Activated T-cell treated with anti-CD3 and anti-CD28 coated beads, Interleukin-2, amount 50 U/mL, for 72 hours (primary cell): ENCODE measurements at places on chromosomes 6 and 20.

- no peak for DNase-seq
Observed at GRCh38 chr6:24257282-24257681, 100.6 kb downstream of the DCDC2 start.

DNA sequence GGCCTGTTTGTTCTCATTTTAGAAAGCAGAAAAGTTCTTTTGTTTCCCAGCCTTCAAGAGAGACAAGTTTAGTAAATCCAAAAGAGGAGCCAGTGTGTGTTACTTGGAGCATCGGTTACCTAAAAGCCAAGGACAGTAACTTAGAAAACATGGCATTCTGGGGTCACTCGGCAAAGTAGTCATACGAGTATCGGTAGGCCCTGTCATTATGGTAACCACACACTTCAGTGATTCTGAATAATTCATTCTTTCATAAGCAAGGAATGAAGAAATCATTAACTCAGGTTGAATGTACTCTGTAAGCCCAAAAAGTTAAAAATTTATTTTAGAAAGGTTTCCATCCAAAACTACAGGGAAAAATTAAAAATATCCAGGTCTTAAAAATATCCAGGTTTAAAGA is 34.0 kb downstream of the CNKSR3 start:
- no peak for DNase-seq

DNA sequence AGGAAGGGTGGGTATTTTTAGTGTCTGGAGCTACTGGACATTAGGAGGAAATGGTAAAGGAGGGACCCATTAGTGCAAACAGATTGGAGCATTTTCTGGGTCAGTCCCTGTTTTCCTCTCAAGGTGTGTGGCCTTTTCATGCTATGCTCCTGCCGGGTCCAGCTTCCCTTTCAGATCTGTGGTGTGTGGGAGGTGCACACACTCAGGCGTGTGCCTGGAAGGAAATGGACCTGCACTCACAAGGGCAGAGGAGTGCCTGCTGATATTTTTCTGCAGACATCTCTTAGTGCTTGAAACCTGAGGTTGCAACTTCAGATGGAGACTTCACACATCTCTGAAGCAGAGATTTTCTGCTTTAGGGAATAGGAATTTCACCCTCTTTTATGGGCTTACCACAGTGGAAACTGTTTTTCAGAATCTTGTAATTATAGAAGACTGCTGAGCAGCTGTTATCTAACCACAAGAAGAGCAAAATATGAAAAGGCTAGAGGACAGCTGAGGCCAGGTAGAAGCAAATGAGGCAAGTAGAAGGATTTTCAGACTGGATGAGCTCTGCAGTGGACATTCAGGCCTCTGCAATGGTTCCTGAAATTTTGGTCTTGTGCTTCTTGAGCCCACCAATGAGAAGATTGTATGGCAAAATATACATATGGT is 764.3 kb downstream of the QKI start:
- DNase-seq = no peak

GRCh38 chr6:167654389-167654788 is 172.3 kb upstream of the AFDN start:
- DNase-seq = no peak

DNA sequence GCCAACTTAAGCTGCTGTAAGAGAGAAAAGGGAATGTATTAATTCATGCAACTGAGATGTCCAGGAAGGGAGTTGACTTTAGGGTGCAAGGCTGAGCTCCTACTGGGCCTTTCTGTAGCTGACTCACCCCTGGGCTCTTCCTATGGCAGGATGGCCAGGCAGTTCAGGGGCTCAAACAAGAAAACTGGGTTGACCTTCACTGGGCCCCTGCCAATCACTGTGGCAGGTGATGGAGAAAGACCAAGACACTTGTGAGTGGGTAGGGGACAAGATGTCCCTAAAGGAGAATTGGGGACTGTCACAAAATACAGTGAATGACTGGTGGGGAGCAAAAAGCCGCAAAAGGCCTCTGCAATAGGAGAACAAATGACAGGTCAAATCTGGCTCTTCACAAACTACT is 21.5 kb upstream of the RALGAPA2 start:
- no peak for DNase-seq

DNA sequence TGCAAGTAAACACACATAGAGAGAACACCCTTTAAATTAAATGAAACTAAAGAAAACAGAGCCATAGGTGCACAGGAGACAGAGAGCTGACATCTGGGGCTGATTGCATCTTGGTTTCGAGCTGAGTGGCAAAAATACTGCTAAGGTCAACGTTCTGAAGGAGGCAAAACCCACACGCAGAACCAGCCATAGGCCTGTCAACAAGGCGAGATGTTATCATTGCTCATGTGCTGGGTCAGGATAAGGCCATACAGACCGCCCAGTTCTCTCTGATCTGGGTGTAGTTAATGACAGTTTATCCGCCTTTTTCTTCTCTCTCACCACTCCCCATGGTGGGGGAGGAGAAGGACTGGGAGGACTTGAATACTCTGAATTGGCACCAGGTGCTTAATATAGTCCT is 4.5 kb upstream of the FAM110A start:
- DNase-seq = no peak

GRCh38 chr6:157562997-157563396 is 182.0 kb downstream of the ZDHHC14 start:
- DNase-seq = no peak
